ENCODE measurements at places on chromosomes 13 and 19. TPM values are rescaled to one million over a fixed set of nuclear protein-coding genes. Genes with fewer than 3 reads are reported as not detected.

- H3K4me1 ChIP-seq, result peaks cover 11% of the 10 kb centered on the region
- peak overlapping the region; percentile 75 for H3K27ac ChIP-seq
- H3K4me3 ChIP-seq, result no peak overlapping the region
- no peaks in the 10 kb centered on the region for H3K36me3 ChIP-seq
- DNase-seq, result no peak
- no peaks in the 10 kb centered on the region for H3K27me3 ChIP-seq
Observed at GRCh38 chr19:12952488-12953137, 4.4 kb downstream of the GADD45GIP1 start.

SSC5D gene
- total RNA-seq, result 5.3 TPM

SIGLEC8 gene
- 0.99 TPM for total RNA-seq

GRCh38 chr19:45363861-45364459 lies 6.4 kb downstream of the ERCC2 start:
- H3K36me3 ChIP-seq, result no peaks in the 10 kb centered on the region
- H3K27me3 ChIP-seq, result no peaks in the 10 kb centered on the region
- no peak overlapping the region for H3K4me3 ChIP-seq

FPR2 gene
- total RNA-seq, result 5.9 TPM

Data from left lung (tissue), 14 donors.